ENCODE measurements at places on chromosomes 1 and 21. TPM values are rescaled to one million over a fixed set of nuclear protein-coding genes. Genes with fewer than 3 reads are reported as not detected.

The CD101 gene
- 1.6 TPM for total RNA-seq

The NBPF4 gene
- total RNA-seq, result not detected

The OLFM3 gene
- not detected for total RNA-seq

The CGN gene
- 8.8 TPM for total RNA-seq

The RPAP2 gene
- total RNA-seq, result 23.7 TPM

The SHE gene
- total RNA-seq, result not detected

The BEND5 gene
- total RNA-seq, result 2.7 TPM

The ZNF683 gene
- not detected for total RNA-seq

The CD1D gene
- 0.18 TPM for total RNA-seq

The PCAT6 gene
- total RNA-seq, result 5.4 TPM

The TMPRSS3 gene
- not detected for total RNA-seq

The ESRRG gene
- total RNA-seq, result 0.79 TPM

The KRTAP19-5 gene
- not detected for total RNA-seq

The CLEC20A gene
- total RNA-seq, result not detected

The OR2L13 gene
- not detected for total RNA-seq

The GPR153 gene
- total RNA-seq, result 3.7 TPM

The GLRX2 gene
- 37.1 TPM for total RNA-seq

The PRELP gene
- 0.07 TPM for total RNA-seq

The RASSF5 gene
- 0.43 TPM for total RNA-seq
